ENCODE measurements at places on chromosomes 1 and 21. TPM values are rescaled to one million over a fixed set of nuclear protein-coding genes. Genes with fewer than 3 reads are reported as not detected.

GRCh38 chr1:155940482-155940992, 901 bp upstream of the RXFP4 start:
- DNase-seq = no peak

- no peak for DNase-seq
Observed at GRCh38 chr1:228311091-228311490, 95.5 kb downstream of the TRIM11 start.

DNA sequence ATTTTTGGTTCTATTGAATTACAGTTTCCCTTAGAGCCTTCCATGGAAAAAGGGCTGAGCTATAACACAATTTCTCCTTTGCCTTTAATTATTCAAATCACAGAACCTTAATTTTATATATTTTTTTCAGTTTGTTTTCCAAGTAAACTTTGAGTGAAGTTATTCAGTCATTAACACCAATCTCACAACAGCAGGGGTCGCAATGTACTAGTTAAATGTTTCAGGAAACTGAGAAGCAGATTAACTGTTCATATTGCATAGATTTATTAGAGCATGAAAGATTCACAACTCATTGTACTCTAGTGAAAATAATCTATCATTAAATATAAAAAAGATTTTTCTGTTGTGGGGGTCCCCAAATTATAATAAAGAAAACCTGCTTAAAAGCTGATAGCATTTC, 64.1 kb downstream of the KIFAP3 start:
- DNase-seq = peak; percentile 28

GRCh38 chr1:234938924-234939323, 189.7 kb downstream of the TOMM20 start:
- no peak for DNase-seq

- DNase-seq = no peak
Observed at GRCh38 chr1:223413216-223413615, 20.0 kb downstream of the CCDC185 start.

GRCh38 chr1:27539901-27540861, 50.2 kb upstream of the WASF2 start:
- no peak for DNase-seq

- no peak for DNase-seq
Observed at GRCh38 chr21:34965200-34966174, 83.6 kb downstream of the RUNX1 start.

- no peak for DNase-seq
Observed at GRCh38 chr1:165317612-165318011, 38.9 kb downstream of the LMX1A start.

GRCh38 chr1:216246577-216247203, 176.6 kb downstream of the USH2A start:
- DNase-seq = no peak

GRCh38 chr1:101167891-101168290, 68.9 kb upstream of the S1PR1 start:
- DNase-seq = no peak

DNA sequence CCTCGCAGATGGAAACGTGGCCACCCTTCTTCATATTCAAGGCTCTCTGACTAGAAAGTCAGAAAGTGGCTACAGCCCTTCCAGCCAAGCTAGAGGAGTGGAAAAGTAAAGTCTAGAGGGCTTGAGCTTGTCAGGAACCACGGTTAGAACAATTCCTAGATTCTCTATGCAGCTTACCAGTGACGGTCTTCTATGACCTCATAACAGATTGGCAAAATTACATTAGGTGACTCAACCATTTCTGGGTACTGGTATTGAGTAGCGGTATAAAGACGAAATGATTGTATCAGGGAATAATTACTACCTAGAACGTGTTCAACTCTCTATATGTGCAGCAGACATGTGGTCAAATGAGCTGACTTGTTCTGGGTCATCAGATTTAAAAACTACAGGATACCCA, 155.0 kb upstream of the RUNX1 start:
- DNase-seq = no peak

DNA sequence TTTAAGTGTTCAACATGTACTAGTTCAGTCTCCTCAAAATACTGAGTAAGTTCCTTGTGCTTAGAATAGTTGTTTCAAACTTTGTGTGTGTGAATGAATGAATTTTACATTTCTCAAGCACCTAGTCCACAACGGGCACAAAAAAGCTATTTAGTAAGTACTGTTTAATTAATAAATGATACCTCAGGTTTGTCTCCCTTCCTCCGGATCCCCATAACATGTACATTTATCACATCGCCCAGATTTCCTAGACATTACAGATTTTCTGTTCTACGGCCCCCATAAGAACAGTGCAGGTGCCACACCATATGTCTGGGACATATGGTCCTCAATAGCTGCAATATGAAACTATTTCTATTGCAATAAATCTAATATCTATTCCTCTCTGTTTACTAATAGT, 1.3 kb upstream of the TTF2 start:
- no peak for DNase-seq

- peak; percentile 35 for DNase-seq
Observed at GRCh38 chr1:9413071-9413876, 120.6 kb downstream of the SPSB1 start.

DNA sequence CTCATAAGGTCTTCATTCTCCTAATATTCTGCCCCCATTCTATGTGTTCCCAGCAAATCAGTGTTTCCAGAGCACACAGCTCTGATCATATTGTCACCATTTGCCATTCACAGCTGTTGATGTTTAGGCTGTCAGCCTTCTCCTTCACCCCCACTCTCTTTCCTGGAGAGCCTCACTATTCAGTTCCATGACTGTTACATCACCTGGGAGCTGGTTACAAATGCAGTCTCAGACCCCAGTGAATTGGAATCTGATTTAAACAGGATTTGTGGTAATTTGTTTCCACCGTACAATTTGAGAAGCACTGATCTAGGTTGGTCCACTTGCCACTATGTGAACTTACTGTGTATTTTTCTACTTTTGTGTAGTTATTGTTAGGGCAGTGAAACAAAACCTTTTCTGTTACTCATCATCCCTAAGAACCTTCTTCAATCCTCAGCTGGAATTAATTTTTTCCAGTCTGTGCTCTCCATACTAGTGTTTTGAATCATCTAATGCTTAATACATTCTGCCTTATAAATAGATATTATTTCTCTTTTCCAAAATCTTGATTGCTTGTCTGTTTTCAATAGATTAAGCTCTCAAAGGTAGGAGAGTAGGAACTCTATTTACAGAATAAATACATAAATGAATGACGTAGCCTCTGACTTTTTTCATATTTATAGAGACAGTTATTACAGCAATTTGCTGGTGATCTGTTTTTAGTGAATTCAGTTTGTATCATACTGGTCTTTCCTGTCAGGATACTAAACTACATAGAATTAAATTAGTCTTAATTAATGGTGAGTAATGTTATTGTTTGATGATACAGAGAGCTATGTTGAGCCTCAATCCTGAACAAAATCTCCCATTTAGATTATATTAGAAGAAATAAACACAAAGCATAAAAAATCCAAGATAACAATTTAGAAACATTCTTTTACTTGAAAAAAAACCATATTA, 8.1 kb downstream of the SNX7 start:
- no peak for DNase-seq

DNA sequence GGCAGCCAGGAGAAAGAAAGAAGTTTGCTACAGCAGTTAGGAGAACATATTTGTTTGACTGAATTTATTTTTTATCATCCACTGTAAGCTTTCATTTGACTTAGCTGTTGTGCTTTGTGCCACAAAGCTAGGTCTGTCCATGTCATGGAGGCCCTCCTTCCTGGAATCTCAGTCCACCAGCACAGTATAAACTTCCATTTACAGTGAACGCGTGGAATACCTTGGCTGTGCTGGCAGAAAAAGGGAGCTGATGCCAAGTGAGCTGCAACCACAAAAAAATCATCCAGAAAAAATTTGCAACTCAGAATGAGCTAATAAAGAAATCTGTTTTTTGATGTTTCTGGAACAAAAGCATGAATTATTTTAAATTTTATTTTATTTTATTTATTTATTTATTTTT, 72.6 kb downstream of the ATP6V1G3 start:
- DNase-seq = no peak

GRCh38 chr21:43854773-43855633, 10.0 kb upstream of the AGPAT3 start:
- DNase-seq = no peak

DNA sequence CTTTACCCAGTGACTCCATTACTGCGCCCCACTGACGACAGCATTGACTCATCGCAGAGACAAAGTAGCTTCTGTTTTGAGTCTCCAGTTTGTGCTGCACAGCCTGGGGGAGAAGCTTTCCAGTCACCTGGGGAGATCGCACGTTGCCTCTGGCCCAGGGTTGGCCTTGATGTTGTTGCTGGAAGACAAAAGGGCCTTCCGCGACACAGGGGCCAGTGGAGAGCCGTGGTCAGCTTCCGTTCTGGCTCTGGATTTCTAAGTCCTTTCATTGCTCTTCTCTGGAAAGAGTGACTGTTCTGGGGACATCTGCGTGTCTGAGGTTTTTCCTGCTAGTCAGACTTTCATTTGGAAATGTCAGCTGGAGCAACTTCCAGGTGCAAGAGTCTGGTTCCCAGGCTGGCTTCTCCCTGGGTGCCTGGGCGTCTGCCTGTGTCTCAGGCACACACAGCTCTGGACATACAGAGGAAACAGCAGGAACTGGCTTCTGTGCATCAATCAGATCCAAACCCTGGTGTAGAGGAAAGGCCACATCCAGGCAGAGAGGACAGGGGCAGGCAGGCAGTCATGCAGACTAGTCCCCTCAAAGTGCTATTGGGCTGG, 257.0 kb downstream of the SIPA1L2 start:
- DNase-seq = no peak

DNA sequence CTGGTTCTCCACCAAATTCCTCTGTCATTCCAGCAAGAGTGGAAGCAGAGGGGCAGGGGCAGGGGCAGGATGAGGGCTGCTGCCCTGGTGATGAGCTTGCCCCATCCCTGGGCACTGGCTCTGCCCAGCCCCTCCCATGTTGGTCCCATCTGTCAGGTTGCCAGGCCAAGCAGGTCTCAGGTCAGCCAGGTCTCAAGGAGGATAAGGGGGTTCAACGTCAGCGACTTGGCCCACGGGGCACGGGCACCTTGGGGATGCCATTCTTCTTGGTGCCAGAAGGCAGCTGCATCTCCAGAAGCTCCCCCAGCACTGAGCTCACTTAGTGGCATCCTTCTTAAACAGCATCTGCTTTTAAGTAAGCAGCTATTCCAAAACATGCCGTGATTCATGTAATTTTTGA, 133.1 kb downstream of the AJAP1 start:
- no peak for DNase-seq

DNA sequence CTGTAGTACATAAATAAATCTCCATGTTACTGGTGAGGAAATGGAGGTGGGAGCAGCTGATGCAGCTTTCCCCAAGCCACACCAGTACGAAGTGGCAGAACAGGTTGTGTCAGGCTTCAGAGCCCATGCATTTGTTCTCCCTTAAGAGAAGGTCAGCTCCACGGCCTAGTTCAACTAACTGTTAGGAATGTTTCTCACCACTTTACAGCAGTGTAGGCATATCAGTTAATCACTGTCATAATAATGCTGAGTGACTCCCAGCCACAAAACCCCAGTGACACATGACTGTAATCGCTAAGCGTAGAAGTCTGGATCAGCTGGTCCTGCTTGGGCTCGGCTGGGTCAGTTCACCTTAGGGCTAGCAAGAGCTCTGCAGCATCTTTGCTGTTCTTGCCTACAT, 90.4 kb downstream of the VPS26C start:
- no peak for DNase-seq

DNA sequence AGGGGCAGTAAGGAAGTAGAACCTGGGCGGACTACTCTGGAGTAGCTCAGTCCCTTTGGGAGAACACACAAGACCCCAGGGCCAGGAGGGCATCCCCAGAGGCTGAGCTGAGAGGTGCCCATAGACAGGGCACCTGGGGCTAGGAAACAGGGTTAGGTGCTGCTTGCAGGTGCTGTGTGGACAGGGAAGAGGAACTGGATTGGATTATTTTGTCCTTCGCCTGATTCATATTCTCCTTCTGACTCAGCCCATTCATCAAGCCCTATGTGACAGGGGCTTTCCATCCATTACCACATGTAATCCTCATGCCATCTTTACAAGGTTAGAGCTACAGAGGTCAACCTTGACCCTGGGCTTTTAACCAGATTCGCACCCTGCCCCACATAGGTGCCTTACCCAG, 183.9 kb downstream of the C1orf94 start:
- no peak for DNase-seq

GRCh38 chr1:245313576-245313975, 158.8 kb downstream of the KIF26B start:
- DNase-seq = no peak

GRCh38 chr1:169577981-169578738, 8.1 kb downstream of the F5 start:
- DNase-seq = no peak

DNA sequence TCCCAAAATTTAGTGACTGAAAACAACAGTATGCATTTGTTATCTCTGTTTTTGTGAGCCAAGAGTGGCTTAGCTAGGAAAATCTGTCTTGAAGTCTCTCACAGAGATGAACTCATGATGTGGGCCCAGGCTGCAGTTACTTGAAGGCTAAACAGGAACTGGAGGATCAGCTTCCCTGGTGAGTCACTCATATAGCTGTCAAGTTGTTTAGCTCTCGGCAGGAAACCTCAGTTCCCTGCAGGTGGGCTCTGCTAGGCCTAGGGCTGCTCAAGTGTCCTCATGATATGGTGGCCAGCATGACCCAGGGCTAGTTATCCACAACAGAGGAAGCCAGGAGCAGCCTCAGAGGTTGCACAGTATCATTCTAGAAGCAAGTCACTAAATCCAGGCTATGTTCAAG, 30.2 kb upstream of the DDX59 start:
- DNase-seq = no peak

GRCh38 chr1:247089616-247090375, 11.2 kb upstream of the ZNF670 start:
- DNase-seq = no peak

GRCh38 chr1:98949166-98949565, 55.5 kb downstream of the PLPPR5 start:
- DNase-seq = no peak

DNA sequence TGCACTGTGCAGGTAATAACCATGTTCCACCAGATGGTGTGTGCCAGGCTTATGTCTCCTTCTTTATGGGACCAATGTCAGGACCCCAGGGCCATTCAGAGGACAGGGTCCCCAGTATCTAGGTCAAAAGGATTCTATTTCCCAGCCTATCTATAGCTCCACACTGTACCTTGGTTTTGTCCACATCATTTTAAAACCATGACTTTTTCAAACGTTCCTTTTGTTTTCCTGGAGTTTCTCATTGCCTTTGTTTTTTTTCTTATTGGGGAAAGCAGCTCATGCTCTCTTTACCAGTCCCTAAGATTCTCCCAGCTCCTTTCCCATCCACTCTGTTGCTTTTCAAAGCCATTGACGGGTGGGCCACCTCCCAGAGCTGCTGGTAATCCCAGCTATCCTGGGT, 12.6 kb downstream of the PLCH2 start:
- DNase-seq = no peak

AK5 gene
- total RNA-seq = not detected

CCSAP gene
- total RNA-seq = 6.0 TPM

KIF14 gene
- 0.28 TPM for total RNA-seq

CR1 gene
- total RNA-seq = 29.2 TPM

MLLT11 gene
- 1.1 TPM for total RNA-seq

GBP6 gene
- not detected for total RNA-seq

IL12RB2 gene
- 7.1 TPM for total RNA-seq

C1orf116 gene
- total RNA-seq = 0.13 TPM

CYP4A22 gene
- 5.8 TPM for total RNA-seq

PLA2G2F gene
- total RNA-seq = not detected

IFNLR1 gene
- total RNA-seq = not detected

CFAP141 gene
- total RNA-seq = not detected

GSTM5 gene
- total RNA-seq = 4.9 TPM

APCS gene
- total RNA-seq = not detected

Measured in omental fat pad (tissue), 4 donors.